ENCODE measurements at places on chromosomes 11 and 22. TPM values are rescaled to one million over a fixed set of nuclear protein-coding genes. Genes with fewer than 3 reads are reported as not detected.

The PIK3IP1 gene
- 0.80 TPM for total RNA-seq

The CSF2RB gene
- total RNA-seq, result not detected

The SPDYC gene
- not detected for total RNA-seq

The ZNF143 gene
- total RNA-seq, result 8.3 TPM

The PANX3 gene
- not detected for total RNA-seq

The OR56A1 gene
- not detected for total RNA-seq

The AASDHPPT gene
- total RNA-seq, result 27.6 TPM

The MISFA gene
- total RNA-seq, result 1.6 TPM

The SLC5A12 gene
- not detected for total RNA-seq

The ZNRF3 gene
- 6.6 TPM for total RNA-seq

The CREB3L1 gene
- 4.0 TPM for total RNA-seq

The SLC5A4 gene
- not detected for total RNA-seq

The APOBEC3H gene
- total RNA-seq, result 0.34 TPM

The CALCB gene
- 0.15 TPM for total RNA-seq

The MYBPC3 gene
- 0.10 TPM for total RNA-seq

The ALX4 gene
- total RNA-seq, result 1.9 TPM

The PGGHG gene
- total RNA-seq, result 8.6 TPM

The TMEM134 gene
- total RNA-seq, result 61.1 TPM

The RFPL1 gene
- not detected for total RNA-seq

The TENM4 gene
- 0.11 TPM for total RNA-seq

Measured in A549 treated with AZD2906 at 1 μM for 4 hours (cell line).